ENCODE measurements at places on chromosomes 7 and 10.

- DNase-seq: no peak
Observed at GRCh38 chr7:104175361-104175984, 32.3 kb downstream of the ORC5 start.

- DNase-seq: no peak
Observed at GRCh38 chr7:107469929-107470328, at the start of gene GPR22. Gene GPR22, plus strand, starts transcription at chr7:107470057. Its CDS starts 4,004 bp downstream, at chr7:107474061.

- DNase-seq: no peak
Observed at GRCh38 chr7:152894295-152895170, 135.0 kb downstream of the ACTR3B start.

GRCh38 chr10:132959559-132959961, 17.2 kb upstream of the CFAP46 start:
- no peak for DNase-seq

- DNase-seq: no peak
Observed at GRCh38 chr10:79331226-79331625, 16.0 kb upstream of the PPIF start.

DNA sequence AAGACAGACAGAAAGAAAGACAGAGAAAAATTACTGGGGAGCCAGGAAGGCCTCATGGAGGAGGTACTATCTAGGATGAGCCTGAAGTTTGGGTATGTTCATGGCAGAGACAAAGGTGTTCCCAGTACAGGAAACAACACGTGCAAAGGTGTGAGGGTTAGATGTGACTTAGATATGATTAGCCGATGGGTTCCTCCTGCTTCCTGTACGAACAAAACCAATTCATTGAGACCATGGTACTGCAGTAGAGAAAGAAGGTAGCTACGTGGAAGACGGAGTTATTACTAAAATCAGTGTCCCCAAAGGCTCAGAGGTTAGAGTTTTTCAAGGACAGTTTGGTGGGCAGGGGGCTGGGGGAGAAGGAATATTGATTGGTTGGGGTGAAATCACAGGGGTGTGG, 55.2 kb upstream of the CHST3 start:
- DNase-seq: no peak
